ENCODE measurements at places on chromosomes 1 and 21. TPM values are rescaled to one million over a fixed set of nuclear protein-coding genes. Genes with fewer than 3 reads are reported as not detected.

Gene CACHD1
- 5.5 TPM for total RNA-seq

DNA sequence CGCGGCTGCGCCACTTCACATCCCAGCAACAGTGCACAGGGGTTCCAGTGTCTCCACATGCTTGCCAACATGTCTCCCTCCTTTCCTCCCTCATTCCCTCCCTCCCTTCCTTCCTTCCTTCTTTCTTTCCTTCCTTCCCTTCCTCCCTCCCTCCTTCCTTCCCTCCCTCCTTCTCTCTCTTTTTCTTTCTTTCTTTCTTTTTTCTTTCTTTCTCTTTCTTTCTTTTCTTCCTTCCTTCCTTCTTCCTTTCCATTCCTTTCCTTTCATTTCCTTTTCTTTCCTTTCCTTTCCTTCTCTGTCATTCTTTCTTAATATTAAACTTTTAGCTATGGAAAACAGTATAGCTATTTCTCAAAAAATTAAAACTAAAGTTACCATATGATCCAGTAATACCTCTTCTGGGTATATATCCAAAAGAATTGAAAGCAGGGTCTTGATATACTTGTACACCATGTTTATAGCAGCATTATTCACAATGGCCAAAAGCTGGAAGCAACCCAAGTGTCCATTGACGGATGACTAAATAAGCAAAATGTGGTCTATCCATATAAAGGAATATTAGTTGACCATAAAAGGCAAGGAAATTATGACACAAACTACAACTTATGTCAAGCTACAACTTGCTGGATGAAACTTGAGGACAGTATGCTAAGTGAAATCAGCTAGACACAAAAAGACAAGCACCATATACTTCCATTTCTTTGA lies 55.0 kb upstream of the TLR5 start:
- no peak for DNase-seq
- no peaks in the 10 kb centered on the region for H3K4me1 ChIP-seq
- H3K36me3 ChIP-seq: no peaks in the 10 kb centered on the region
- H3K4me3 ChIP-seq: no peak overlapping the region

DNA sequence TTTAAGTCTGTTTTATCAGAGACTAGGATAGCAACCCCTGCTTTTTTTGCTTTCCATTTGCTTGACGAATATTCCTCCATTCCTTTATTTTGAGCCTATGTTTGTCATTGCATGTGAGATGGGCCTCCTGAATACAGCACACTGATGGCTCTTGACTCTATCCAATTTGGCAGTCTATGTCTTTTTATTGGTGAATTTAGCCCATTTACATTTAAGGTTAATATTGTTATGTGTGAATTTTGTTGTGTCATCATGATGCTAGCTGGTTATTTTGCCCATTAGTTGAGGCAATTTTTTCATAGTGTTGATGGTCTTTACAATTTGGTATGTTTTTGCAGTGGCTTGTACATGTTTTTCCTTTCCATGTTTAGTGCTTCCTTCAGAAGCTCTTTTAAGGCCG lies 50.7 kb upstream of the PDE4B start:
- no peak for DNase-seq
- no peak overlapping the region for H3K27ac ChIP-seq
- H3K4me1 ChIP-seq: no peaks in the 10 kb centered on the region
- H3K27me3 ChIP-seq: peaks cover 7% of the 10 kb centered on the region
- no peak overlapping the region for H3K4me3 ChIP-seq

Gene KCNH1
- total RNA-seq: 7.3 TPM

Gene TFB2M
- total RNA-seq: 11.5 TPM

DNA sequence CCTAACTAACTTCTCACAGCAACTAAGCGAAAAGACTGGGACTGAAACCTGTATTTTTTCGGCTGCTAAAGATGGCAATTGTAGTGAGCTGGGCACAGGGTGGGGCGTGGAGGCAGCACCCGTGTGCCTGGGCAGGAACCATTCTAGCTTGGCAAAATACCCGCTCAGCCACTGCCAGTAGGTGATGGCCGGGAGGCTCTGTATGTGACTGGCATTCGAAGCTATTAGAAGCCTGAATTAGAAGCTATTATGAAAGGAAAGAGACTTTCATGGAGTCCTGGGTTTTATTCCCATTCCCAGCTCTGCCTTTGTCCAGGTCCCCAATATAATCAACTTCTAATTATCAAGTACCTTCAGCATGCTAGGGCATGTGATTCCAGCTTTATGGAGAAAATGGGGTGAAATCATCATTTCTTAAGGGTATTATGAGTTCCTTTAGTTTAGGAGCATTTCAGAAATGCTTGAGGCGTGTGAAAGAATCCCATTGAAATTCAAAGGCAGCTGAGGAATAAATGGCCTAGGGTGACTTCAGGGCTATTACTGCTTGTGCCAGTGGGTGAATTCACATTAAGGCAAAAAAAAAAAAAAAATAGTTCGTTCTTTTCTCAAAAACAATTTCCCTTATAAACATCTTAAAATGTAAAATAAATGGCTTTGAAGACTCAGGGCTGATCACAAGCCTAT lies 125.6 kb downstream of the KCNN3 start:
- H3K36me3 ChIP-seq: no peaks in the 10 kb centered on the region
- no peak overlapping the region for H3K27ac ChIP-seq
- H3K4me1 ChIP-seq: peaks cover 13% of the 10 kb centered on the region
- peaks cover 82% of the 10 kb centered on the region for H3K27me3 ChIP-seq

Gene KNCN
- not detected for total RNA-seq

Gene RAB3B
- 8.2 TPM for total RNA-seq

- H3K4me3 ChIP-seq: no peak overlapping the region
- peaks cover 52% of the 10 kb centered on the region for H3K4me1 ChIP-seq
- no peak overlapping the region for H3K27ac ChIP-seq
- DNase-seq: no peak
- H3K36me3 ChIP-seq: no peaks in the 10 kb centered on the region
These were observed 20.6 kb downstream of the SMYD2 start for GRCh38 chr1:214301526-214301925.

GRCh38 chr1:151868486-151868885 lies 15.0 kb upstream of the THEM5 start:
- peaks cover 4% of the 10 kb centered on the region for H3K36me3 ChIP-seq
- no peak overlapping the region for H3K27ac ChIP-seq
- DNase-seq: no peak
- peaks cover 8% of the 10 kb centered on the region for H3K27me3 ChIP-seq
- no peak overlapping the region for H3K4me3 ChIP-seq

- no peaks in the 10 kb centered on the region for H3K27me3 ChIP-seq
- H3K27ac ChIP-seq: no peak overlapping the region
- no peak overlapping the region for H3K4me3 ChIP-seq
- peaks cover 9% of the 10 kb centered on the region for H3K36me3 ChIP-seq
- DNase-seq: no peak
- H3K4me1 ChIP-seq: peaks cover 7% of the 10 kb centered on the region
These were observed 862.6 kb downstream of the USP25 start for GRCh38 chr21:16592381-16592780.

GRCh38 chr1:91856996-91857395 lies 29.0 kb downstream of the TGFBR3 start:
- H3K4me1 ChIP-seq: no peaks in the 10 kb centered on the region
- peaks cover 12% of the 10 kb centered on the region for H3K36me3 ChIP-seq
- no peak overlapping the region for H3K4me3 ChIP-seq
- no peak overlapping the region for H3K27ac ChIP-seq
- H3K27me3 ChIP-seq: no peaks in the 10 kb centered on the region

Gene CD1B
- not detected for total RNA-seq

DNA sequence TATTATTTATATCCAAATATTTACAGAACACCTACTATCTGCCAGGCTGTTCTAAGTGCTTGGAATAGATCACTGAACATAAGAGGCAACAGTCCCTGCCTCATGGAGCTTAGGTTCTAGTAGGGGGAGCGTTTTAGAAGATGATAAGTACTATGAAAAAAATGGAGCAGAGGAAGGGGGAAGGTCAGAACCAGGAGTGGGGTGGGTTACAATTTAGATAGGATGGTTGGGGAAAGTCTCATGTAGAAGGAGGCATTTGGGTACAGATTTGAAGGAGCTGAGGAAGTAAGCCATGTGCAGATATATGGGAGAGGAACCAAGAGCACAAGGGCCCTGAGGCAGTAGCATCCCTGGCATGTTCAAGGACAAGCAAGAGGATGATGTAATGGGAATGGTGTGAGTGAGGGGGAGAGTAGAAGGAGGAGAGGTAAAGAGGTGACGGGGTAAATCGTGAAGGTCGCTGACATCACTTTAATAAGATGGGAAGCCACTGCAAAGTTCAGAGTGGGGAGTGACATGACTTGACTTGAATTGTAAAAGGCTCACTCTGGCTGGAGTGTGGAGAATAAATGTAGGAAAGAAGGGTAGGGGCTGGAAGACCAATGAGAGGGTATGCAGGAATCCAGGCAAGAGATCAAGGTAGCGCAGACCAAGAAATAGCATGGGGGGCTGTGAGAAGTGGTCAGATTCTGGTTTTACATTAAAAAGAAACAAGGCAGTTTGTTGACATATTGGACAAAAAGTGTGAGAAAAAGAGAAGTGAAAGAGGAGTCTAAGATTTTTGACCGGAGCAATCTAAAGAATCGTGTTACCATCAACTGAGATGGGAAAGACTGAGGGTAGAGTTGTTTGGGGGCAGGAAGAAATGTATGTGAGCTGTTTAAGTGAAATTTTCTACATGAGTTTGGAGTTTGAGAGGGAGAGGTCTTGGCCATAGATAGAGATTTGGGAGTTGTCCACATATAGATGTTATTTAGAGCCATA lies 92.6 kb downstream of the LPAR3 start:
- H3K4me1 ChIP-seq: no peaks in the 10 kb centered on the region
- DNase-seq: no peak
- no peaks in the 10 kb centered on the region for H3K36me3 ChIP-seq
- no peak overlapping the region for H3K4me3 ChIP-seq
- peaks cover 25% of the 10 kb centered on the region for H3K27me3 ChIP-seq

DNA sequence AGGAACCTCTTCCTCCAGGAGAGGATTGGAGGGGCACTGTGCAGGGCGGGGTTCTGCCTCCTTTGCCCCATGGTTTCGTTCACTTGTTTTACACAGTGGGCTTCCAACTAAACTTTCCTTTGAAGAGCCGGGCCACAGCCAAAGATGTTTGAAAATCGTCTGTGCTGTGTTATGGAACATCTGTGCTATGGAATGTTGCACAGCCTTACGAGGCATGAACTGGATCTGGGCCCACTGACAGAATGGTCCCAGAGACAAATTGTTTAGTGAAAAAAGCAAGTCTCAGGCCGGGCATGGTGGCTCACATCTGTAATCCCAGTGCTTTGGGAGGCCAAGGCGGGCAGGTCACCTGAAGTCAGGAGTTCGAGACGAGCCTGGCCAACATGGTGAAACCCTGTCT lies 12.6 kb upstream of the MEF2D start:
- no peak for DNase-seq
- no peak overlapping the region for H3K27ac ChIP-seq
- H3K4me1 ChIP-seq: no peaks in the 10 kb centered on the region
- no peak overlapping the region for H3K4me3 ChIP-seq
- peaks cover 7% of the 10 kb centered on the region for H3K27me3 ChIP-seq

GRCh38 chr1:111778066-111778465 lies 22.4 kb downstream of the DDX20 start:
- no peaks in the 10 kb centered on the region for H3K27me3 ChIP-seq
- H3K36me3 ChIP-seq: no peaks in the 10 kb centered on the region
- peak overlapping the region; percentile 55 for H3K27ac ChIP-seq
- DNase-seq: no peak

All from osteocyte (in vitro differentiated cells).